Fibroblast of villous mesenchyme (primary cell): ENCODE measurements at places on chromosomes 7 and 10.

GRCh38 chr10:3624367-3624766, 160.6 kb downstream of the KLF6 start:
- peak; percentile 88 for DNase-seq

GRCh38 chr7:131225619-131226513, 101.8 kb upstream of the MKLN1 start:
- peak; percentile 89 for DNase-seq

DNA sequence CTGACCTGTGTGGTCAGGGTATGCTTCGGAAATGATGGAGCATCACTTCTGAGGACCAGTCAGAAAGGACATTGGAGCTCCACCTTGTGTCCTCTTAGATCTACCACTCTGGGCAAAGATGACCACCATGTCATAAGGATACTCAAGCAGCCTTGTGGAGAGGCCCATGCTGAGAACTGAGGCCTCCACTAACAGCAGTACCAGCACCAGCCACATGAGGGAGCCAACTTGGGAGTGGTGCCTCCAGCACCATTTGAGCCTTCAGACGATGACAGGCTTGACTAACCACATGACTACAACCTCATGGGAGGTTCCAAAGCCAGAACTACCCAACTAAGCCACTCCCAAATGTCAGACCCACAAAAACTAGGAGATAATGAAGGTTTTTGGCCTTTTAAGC, 116.0 kb downstream of the NPTX2 start:
- no peak for DNase-seq

DNA sequence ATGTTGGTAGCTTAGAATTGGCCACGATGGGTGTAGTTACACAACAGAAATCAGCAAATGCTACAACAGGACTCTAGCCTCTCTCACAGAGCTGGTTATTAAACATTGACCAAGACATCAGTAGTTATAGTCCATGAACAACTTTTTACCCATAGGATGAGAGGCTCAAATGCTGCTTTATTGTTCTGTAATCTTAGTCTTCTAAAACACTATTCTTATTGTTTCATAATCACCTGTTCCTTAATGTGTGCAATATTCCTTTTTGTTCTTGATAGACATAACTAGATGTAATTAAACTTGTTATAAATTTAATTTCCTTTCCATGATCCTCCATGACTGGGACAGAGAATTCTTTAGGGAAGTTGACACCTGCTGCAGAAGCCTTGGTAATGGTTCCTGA, 356.9 kb downstream of the EXOC4 start:
- no peak for DNase-seq

- DNase-seq, result peak; percentile 72
Measured at GRCh38 chr7:120857588-120858573, at the start of gene TSPAN12. TSS of gene TSPAN12 (minus strand) at chr7:120858144. CDS start at chr7:120856763, 1,381 bp downstream.

GRCh38 chr10:31136930-31137885, 105.5 kb upstream of the ZNF438 start:
- peak; percentile 68 for DNase-seq

DNA sequence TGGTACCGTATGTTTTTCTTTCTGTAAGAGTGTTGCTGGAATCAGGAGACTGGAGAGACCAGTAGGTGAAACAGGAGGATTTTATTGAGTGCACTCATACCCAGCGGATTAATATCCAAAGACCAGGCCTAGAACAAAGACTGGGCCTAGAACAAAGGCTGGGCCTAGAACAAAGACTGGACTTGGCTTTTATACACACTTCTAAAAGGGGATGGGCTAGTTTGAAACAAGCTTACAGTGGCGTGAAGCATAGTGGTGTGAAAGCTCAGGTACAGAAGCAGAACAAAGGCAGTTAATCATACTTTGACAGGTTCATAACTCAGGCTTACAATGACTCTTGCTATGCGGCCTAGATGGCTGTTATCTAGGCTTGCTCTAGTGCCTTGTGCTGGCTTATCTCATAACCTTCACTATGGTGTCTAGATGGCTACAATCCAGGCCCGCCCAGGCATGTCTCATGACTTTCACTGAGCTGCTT, 67.7 kb downstream of the TRIM24 start:
- peak; percentile 23 for DNase-seq

DNA sequence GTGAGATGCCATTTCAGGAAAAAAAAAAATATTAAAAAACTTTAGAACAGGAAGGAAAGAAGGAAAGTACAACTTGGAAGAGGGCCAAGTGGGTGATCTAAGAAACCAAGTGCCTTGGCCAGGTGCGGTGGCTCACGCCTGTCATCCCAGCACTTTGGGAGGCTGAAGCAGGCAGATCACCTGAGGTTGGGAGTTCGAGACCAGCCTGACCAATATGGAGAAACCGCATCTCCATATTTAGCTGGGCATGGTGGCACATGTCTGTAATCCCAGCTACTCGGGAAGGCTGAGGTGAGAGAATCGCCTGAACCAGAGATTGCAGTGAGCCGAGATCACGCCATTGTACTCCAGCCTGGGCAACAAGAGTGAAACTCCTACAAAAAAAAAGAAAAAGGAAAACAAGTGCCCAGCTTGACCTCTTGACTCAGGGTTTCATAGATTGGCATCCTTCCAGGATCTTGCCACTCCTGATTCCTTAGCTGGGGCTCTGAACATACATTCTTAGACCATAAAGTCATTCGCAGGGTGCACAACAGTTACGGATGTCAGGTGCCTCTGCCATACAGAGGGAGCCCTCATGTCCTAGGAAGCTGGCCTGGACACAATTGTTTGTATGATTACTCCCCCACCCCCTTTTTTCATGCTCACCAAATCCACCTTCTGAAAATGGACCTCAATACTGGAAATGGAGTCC, 2.1 kb upstream of the GUSB start:
- DNase-seq, result no peak

- DNase-seq, result no peak
Measured at GRCh38 chr10:118729641-118730258, 25.0 kb downstream of the CACUL1 start.

GRCh38 chr10:11776080-11776479, 33.9 kb downstream of the ECHDC3 start:
- no peak for DNase-seq

DNA sequence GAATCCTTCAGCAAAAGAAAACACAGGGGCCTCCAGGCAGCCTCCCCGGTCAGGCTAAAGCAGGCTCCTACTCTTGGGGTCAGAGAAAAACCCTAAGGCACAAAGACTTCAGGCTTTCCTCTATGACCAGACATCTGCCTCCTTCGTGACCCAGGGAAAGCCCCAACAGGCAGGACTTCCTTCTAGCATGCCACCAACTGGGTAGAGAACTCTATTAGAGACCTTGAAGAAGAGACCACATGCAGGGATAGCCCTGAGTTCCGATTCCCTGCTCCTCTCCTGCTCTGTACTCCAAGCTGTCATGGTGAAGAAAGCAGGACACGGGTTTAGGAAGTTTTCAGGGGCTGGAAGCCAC, 1.3 kb downstream of the TRPV6 start:
- DNase-seq, result no peak

DNA sequence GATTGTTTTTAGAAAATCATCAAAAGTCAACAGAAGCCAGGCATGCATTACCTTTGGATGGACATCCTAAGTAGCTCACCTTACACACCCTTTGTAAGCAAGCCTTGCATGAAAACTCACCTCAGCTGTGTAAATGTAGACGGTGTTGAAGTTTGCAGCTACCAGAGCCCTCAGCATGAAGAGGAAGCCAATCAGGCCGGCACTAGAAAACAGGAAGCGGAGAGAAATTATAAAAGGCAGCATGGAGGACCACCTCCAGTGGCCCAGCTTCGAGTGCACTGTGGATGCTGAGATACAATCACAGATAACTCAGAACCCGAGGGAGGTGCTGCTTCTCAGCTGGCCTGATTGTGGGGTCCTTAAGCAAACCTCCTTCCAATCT, 75.3 kb downstream of the SVOPL start:
- no peak for DNase-seq

DNA sequence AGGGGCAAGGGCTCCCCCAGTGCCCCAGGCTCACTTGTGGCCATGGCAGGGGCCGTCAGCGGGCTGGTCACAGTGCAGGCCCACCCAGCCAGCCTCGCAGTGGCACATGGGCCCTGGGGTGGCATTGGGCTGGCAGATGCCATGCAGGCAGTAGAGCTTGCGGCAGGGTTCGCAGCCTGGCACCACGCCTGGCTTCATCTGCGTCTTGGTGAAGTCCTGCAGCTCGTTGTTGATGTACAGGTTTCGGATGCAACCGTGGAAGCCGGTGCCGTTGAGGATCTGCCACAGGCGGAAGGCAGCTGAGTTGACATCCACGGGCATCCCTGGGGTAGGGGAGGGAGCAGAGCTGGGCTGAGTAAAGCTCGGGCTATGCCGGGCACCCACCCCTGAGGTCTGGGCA, 170.6 kb downstream of the LCOR start:
- DNase-seq, result no peak

- peak; percentile 95 for DNase-seq
Measured at GRCh38 chr7:19572566-19572965, 136.3 kb downstream of the POLR1F start.

DNA sequence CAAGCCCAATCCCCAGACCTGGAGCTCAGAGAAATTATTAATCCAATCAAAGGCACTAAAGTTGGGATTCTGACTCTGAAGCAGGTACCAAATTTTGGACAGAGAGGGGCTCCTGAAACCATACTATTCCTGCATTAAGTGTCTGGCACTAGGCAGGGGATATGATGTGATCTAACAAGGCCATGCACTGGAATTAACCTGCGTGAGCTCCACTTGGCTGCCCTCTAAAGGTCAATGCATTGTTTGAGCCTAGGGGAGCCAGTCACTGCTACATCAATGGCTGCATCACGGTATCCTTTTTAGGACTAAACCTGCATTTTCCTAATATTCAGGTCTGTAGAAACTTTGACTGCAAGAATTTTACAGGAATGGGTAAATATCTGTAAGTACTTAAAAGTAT, 42.1 kb downstream of the ST8SIA6 start:
- no peak for DNase-seq

DNA sequence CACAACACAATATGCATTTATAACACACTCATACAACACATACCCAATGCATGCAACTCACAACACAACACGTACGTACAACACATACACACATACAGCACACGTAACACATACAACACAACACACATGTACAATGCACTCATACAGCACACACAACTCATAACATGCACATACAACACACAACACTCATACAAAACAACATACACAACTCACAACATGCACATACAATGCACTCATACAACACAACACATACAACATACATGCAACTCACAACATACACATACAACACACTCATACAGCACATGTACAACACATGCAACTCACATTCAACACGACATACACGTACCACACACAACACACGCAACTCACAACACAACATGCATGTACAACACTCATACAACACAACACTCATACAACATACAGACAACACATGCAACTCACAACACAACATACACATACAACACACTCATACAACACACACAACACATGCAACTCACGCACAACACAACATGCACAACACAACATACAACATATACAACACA, 21.8 kb downstream of the DIP2C start:
- no peak for DNase-seq

DNA sequence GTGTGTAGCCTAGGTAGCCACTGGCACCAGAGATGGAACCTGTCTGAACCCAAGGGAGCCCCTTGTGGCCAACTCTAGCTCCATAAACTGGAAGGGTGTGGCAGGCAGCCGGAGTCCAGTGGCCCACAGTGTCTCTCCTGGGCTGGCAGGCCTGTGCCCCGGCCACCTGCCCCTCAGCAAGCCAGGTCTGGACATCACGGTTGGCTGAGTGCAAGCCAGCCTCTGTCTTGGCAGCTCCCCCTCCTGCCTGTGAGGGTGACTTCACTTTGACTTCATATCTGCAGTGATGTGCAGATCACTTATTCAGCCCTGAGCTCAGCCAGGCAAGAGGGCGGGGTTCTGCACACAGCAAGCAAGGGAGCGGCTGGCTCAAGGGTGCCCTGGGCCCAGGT, 1.3 kb upstream of the RET start:
- no peak for DNase-seq

DNA sequence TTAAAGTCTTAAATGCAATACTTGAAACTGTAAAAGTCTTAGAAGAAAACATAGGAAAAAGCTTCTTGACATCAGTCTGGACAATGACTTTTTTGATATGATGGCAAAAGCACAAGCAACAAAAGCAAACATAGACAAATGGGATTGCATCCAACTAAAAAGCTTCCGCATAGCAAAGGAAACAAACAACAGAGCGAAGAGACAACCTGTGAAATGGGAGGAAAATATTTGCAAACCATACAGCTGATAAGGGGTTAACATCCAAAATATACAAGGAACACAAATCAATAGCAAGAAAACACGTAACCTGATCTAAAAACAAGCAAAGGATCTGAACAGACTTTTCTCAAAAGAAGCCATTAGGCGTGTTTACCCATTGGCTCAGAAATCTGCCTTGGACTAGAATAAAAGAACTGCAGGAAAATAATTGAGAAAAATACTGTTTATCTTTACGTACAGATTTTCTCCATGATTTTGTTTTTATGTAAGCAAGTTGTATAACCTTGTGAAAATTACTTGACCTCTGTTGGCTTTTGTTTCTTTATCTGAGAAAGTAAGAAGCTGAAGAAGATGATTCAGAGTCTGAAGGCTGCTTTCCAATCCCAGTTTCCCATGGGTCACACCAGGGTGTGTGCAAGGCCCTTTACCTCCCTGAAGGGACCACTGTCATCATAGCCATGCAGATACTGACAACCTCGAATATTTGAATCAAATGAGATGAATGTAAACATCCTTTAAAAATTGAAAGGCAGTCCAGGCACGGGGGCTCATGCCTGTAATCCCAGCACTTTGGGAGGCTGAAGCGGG, 99.1 kb upstream of the LANCL2 start:
- no peak for DNase-seq
